ENCODE measurements at places on chromosomes 11 and 22. TPM values are rescaled to one million over a fixed set of nuclear protein-coding genes. Genes with fewer than 3 reads are reported as not detected.
A peak's percentile ranks its signal among the peaks of the same experiment; 100 is the strongest.

Gene ZNF215
- total RNA-seq, result 1.5 TPM

DNA sequence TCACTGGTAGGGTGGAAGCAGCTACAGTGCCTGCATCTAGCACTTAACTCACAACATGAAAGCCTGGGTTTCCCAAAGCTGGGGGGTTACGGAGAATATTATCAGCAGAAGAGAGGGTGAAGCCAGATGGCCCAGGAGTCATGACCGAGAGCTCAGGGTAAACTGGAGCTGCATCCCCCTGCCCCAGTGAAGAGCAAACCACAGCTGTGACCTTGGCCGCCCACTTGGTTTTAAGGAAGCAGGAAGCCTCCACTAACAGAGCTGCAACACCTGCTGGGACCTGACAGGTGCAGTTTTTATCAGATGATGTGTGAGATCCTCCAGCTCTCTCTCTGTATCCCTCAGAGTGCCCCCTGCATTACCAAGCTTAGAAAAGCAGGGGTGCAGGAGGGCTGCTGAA, 20.9 kb downstream of the TCP11L1 start:
- no peak for DNase-seq

DNA sequence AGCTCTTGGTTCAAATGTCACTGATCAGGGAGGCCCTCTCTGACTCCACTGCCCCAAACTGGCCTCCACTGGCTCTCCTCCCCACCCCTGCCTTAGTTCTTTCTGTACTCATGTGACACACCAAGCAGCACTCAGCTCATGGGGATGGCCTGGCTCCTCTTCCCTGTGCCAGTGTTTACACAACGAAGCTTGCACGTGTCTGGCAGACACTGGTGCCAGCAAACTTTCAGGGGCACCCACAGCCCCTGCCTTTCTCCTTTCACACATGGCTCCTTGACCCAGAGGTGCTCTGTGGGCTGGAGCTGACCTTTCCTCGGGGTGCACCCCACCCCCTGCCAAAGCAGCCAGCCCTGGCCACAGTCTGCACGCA, 37.6 kb upstream of the PARVG start:
- no peak for DNase-seq

GRCh38 chr11:2122907-2123627, 16.1 kb downstream of the IGF2 start:
- no peak for DNase-seq

DNA sequence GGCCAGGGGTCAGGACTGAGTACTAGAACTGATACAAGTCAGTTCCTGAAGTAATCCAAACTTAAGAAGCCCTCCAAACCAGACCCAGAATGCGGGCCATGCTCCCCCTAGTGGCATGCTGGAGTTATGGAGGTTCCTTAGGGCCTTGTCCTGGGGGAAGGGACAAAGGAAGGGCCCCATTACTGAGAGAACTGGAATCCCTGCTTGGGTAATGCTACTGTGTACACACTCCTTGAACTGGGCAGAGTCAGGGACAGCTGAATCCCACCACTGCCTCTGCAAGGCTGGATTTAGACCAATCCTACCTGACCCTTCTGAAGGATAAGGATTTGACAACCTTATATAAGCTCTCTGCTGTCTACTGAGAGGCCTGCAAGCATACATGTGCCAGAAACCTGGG, 97.3 kb upstream of the AKIP1 start:
- DNase-seq, result peak; percentile 64

GRCh38 chr22:46738647-46739093, 618 bp upstream of the CERK start:
- DNase-seq, result no peak

- no peak for DNase-seq
Measured at GRCh38 chr11:35073691-35074419, 65.1 kb upstream of the CD44 start.

DNA sequence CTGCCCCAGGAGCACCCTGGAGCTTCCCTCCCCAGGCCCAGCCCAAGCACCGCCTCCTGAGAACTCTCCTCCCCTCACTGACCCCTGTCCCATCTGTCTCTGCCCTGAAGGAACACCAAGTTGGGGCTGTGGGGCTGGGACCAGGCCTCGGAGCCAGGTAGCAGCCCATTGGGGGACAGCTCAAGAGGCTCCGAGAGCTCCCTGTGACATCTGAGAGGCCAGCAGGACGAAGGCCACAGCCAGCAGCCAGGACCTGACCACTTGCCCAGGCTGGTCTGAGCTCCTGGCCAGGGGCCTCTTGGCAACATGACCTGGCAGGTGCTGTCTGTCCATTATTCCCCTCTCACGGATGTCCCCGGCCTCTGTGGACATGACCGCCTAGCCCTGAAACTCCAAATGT, 33.7 kb downstream of the IGF2 start:
- no peak for DNase-seq

GRCh38 chr11:127888386-127888785, 699.0 kb downstream of the ETS1 start:
- DNase-seq, result no peak

- peak; percentile 65 for DNase-seq
Measured at GRCh38 chr11:67302571-67303131, 679 bp upstream of the SSH3 start.

DNA sequence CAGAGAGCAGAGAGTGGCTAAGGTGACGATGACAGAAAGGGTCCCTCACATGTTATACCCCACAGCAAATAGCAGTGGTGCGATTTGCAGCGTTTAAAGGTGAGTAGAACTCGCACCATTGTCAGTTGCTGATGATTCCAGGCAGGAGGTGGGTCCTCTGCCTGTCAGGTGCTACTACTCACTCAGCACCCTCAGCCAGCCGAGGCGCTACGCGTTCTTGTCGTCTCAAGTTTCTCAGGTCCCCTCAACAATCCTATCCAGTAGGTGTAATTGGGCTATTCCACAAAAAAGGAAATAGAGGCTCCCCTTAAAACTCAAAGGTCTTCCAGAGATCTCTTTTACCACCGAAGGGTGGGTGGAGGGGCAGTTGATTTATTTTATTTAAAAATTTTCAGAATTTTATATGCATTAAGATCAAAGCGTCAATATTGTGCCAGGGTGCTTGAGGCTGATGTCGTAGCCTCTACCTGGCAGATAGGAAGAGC, 18.3 kb downstream of the ELF5 start:
- no peak for DNase-seq

Gene IL17REL
- not detected for total RNA-seq

DNA sequence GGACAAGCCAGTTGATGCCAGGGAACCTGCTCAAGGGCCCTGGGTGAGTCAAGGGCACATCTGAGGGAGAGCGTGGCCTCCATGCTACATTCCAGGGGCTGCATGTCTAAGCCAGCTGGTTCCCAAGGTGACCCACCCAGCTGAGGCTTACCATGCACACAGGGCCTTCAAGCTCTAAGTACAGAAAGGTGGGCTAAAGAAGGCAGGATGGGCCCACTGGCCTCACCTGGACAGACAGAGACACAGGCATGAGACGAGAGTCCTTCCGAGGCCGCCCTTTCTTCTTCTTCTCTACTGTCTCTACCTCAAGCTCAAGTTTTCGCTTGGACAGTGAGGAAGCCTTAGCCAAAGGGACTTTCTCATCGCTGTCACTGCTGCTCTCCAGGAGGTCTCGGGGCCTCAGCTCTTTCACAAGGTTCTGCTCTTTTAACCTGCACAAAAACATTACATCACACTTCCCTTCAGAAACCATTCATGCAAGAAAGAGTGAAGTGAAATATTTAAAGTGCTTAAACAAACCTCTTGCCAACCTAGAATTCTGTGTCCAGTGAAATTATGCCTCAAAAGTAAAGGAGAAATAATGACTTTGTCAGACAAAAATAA, 69.9 kb downstream of the HIRA start:
- peak; percentile 78 for DNase-seq

DNA sequence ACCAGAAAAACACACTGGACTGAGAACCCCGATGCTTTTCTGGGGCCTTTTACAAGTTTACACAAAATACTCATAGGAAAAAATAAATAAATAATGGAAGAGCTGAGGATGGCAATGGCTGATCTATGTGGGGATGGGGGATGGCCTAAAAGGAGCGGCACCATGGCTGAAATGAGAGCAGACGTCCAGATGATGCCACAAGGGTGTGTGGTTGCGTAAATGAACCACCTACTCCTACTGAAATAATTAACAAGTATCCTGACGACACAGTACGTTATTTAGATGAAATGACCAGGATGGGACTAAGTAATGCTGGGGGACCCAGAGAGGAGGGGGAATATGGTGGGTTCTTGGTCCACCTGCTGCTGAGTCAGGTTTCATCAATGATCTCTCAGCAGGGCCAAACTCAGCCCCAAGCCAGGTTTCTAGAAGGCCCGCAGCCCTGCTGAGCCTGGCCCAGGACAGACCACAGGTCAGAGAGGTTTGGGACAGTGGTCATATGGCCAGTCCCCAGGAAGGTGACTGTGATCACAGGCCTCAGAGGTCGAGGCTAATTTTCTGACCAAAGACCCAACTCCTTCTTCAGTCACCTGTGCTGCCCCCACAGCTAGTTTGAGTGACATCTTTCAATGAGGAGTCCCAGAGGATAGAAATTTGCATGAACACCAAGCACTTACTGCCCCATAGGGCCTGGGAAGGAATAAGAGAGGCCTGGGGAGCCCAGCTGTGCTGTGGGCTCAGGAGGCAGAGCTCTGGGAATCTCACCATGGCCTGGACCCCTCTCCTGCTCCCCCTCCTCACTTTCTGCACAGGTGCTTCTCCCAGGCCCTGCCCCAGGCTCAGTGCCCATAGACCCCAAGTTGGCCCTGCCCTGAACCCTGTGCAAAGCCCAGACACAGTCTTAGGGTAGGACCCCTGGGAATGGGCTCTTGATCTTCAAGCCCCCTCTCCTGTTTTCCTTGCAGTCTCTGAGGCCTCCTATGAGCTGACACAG, 76.3 kb upstream of the IGLL5 start:
- no peak for DNase-seq

GRCh38 chr11:19957294-19957943, 202.9 kb downstream of the DBX1 start:
- DNase-seq, result no peak

GRCh38 chr11:103047837-103048236, 44.1 kb downstream of the DCUN1D5 start:
- DNase-seq, result no peak

- peak; percentile 56 for DNase-seq
Measured at GRCh38 chr22:25025491-25026400, 73.2 kb downstream of the KIAA1671 start.

DNA sequence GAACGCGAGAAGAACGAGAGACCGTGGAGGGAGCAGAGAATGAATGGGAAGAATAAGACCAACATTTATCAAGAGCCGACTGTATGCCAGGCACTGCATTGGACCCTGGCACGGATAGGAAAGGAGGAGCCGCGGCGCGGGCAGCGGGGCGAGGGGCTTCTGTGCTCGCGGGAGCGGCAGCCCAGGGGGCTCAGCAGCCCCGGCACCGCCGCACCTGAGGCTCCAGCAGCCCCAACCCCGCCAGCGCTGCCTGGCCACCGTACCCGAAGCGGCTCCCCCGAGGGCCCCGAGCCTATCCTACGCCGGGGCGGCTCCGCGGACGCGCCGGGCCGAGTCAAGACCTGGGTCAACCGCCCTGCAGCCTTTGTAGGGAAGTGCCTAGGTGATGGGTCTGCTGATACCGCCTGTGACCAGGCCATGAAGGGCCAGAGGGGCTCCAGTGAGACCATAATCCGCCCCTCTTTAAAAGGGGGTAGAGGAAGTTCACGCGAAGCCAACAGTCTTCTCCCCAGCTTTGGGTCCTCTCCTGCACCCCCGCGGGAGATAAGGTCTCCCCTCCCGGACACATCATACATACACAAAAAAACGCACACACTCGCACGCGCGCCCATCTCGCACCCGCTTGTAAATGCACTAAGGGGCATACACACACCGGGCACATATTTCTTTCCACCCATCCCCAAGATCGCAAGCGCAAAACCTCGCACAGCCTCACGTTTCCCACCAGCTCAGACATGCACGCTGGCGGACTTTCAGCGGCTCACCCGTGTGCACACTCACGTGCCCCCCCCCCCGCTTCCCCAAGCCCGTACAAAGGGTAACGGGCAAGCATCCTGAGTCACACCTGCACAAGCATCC, 935 bp upstream of the RTN4RL2 start:
- peak; percentile 16 for DNase-seq

Gene APOA5
- not detected for total RNA-seq

- DNase-seq, result no peak
Measured at GRCh38 chr22:42920101-42920820, 63.2 kb upstream of the ARFGAP3 start.

DNA sequence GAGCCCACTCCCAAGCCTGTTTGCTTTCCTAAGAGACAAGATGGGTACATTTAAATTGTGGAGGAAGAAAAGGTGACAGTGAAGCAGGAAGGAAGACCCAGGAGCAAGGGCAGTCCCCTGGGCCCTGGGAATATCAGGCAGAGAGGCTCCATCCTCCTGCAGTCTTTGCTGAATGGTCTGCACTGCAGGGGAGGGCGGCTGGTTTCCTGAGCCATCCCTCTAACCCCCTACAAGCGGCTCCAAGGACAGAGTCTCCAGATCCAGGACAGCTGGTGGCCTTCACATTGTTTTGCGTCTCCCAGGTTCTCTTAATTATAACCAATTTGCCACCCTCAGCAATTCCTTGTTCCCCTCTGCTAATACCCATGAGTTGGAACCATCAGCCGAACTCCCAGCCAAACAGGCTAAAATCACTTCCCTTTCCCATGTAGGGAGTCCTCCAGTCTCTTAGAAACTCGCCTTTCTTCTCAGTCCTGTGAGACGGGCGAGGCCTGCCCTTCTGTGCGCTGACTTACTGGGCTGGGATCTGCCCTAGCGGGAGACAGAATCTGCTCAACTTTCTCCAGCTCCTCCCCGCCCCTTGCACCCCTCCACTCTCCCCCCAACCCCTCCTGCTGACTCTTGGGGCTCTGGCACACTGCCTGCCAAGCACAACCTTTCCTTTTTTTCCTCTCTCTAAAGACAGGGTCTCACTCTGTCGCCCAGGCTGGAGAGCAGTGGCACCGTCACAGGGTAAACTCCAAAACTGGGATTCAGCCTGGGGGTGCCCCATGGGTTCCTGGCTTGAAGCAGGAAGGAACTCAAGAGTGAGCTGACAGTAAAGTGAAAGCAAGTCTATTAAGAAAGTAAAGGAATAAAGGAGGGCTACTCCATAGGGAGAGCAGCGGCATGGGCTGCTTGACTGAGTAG, 53.4 kb upstream of the EMID1 start:
- DNase-seq, result no peak

DNA sequence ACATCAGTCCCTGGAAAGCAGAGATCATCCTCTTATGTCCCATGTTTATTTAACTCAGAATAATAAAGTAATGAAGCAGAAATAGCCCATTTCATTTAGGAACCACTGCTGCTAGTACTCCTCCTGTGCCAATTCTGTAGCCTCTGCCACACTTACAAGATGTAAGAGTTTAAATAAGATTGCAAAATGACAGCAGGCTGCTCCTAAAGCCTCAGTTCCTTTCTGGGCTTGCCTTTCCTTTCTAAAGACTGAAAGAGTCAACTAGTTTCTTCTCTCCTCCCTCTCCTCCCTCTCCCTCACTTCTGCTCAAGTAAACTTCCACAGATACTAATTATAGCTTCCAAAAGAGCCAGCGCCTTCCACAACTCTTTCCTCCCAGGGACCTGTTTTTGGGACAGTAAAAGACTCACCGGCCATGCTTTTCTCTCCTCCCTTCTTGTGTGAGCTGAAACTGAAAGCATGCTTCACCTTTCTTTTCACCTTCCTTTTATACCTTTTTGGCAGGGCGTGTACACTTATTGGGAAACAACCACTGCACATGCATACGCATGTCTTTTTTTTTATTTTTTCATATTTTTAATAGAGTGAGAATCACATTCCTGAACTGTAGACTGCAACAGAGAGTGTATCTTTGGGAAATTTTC, 26.1 kb upstream of the CARD16 start:
- no peak for DNase-seq

All from Caki2 (cell line).